ENCODE measurements at places on chromosomes 4 and X. TPM values are rescaled to one million over a fixed set of nuclear protein-coding genes. Genes with fewer than 3 reads are reported as not detected.

RBM46 gene
- total RNA-seq, result not detected

TSPAN7 gene
- total RNA-seq, result not detected

CTAG2 gene
- not detected for total RNA-seq

PDZD4 gene
- total RNA-seq, result not detected

TEX13B gene
- total RNA-seq, result not detected

VSIG1 gene
- total RNA-seq, result 0.35 TPM

TMSB15A gene
- total RNA-seq, result 7.5 TPM

CDS1 gene
- not detected for total RNA-seq

DKK2 gene
- not detected for total RNA-seq

GC gene
- total RNA-seq, result not detected

MID1 gene
- 7.2 TPM for total RNA-seq

SPANXD gene
- not detected for total RNA-seq

ZDHHC15 gene
- not detected for total RNA-seq

NEXMIF gene
- total RNA-seq, result not detected

FHL1 gene
- 57.1 TPM for total RNA-seq

IL1RAPL1 gene
- 0.58 TPM for total RNA-seq

MXRA5 gene
- 0.86 TPM for total RNA-seq

S100P gene
- not detected for total RNA-seq

C4orf51 gene
- total RNA-seq, result not detected

POU3F4 gene
- total RNA-seq, result not detected

FAM47A gene
- not detected for total RNA-seq

BCAP31 gene
- 144 TPM for total RNA-seq

SMIM43 gene
- total RNA-seq, result not detected

FGF5 gene
- 2.8 TPM for total RNA-seq

SRPX gene
- 37.2 TPM for total RNA-seq

SUV39H1 gene
- total RNA-seq, result 10.5 TPM

SPATA18 gene
- 9.4 TPM for total RNA-seq

RTL9 gene
- 0.18 TPM for total RNA-seq

TREX2 gene
- not detected for total RNA-seq

RPL34 gene
- total RNA-seq, result 697 TPM

GNRHR gene
- total RNA-seq, result not detected

CLNK gene
- not detected for total RNA-seq

ATP1B4 gene
- total RNA-seq, result not detected

POF1B gene
- total RNA-seq, result not detected

ITGB1BP2 gene
- total RNA-seq, result 1.2 TPM

RAB9B gene
- 1.1 TPM for total RNA-seq

PDE6B gene
- not detected for total RNA-seq

RAB39B gene
- not detected for total RNA-seq

PAGE2 gene
- total RNA-seq, result not detected

ANKRD50 gene
- 12.2 TPM for total RNA-seq

RAP1GDS1 gene
- total RNA-seq, result 62.6 TPM

CASK gene
- total RNA-seq, result 10.1 TPM

MAGEA2B gene
- not detected for total RNA-seq

SATL1 gene
- not detected for total RNA-seq

MAGEB1 gene
- total RNA-seq, result not detected

SCD5 gene
- total RNA-seq, result 1.1 TPM

ANOS1 gene
- total RNA-seq, result 1.4 TPM

FATE1 gene
- not detected for total RNA-seq

SEC24D gene
- 140 TPM for total RNA-seq

S100G gene
- not detected for total RNA-seq

SLC9B1 gene
- total RNA-seq, result 0.29 TPM

CHRDL1 gene
- 4.3 TPM for total RNA-seq

CTAG1B gene
- not detected for total RNA-seq

FRG2 gene
- total RNA-seq, result not detected

XPNPEP2 gene
- 1.7 TPM for total RNA-seq

SAGE1 gene
- total RNA-seq, result not detected

ADH5 gene
- 174 TPM for total RNA-seq

CXCL5 gene
- 2.7 TPM for total RNA-seq

GRIA3 gene
- total RNA-seq, result 1.1 TPM

AREG gene
- total RNA-seq, result 0.71 TPM
